ENCODE measurements at places on chromosomes 1 and 21.
A peak's percentile ranks its signal among the peaks of the same experiment; 100 is the strongest.

- no peak for DNase-seq
These were observed 358.6 kb downstream of the SIPA1L2 start for GRCh38 chr1:232271299-232271698.

GRCh38 chr21:44334329-44335030 is 4.7 kb downstream of the CFAP410 start:
- DNase-seq = no peak

DNA sequence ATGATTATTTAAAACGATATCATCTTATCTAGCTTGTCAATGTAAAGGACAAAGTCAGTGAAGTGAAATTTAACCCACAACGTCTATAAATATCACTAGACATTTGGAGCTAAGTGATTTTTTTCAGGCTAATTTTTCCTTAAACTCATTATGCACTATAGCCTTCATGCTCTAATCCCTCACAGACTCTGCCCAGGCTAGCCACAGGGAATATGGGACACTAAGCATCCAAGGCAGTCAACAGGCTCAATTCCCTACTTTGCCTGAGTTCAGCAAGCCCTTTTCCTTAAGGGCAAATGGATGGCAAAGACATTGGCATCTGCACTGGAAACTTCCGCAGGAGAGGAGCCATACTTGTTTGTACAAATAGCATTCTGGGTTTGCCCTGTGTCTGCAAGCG is 577.0 kb downstream of the LMO4 start:
- DNase-seq = no peak

GRCh38 chr1:153880962-153881361 is 41.8 kb downstream of the GATAD2B start:
- DNase-seq = peak; percentile 96

DNA sequence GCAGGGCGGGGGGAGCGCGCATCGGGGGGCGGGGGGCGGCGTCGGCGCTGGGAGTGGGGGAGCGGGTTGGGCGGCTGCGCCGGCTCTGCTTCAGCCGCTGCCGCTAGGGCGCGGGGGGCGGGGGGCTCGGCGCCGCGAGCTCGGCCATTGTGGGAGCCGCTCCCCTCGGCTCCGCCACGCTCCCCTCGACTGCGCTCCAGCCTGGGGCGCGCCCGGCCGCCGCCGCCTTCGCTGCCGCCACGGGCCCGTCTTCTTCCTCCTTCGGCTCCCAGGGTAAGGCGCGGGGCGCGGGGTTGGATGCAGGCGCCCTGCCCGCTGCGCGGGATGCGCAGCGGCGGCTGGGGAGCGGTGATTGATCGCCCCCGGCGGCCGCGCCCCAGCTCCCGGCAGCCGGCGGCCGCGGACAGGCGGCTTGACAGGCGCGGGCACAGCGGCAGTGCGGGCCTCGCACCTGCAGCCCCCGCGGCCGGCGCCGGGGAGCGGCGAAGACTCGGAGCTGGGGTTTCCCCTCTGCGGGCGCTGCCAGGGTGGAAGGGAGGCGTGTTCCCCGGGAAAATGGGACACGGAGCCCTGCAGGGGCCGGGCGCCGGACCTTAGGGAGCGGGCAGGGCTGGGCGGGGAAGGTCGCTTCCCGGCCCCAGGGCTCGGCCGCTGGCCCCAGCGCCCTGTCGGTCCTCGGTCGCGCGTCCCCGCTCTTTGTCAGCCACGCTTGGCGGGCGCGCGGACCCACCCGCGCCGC is 55.3 kb downstream of the NDUFS5 start:
- no peak for DNase-seq

DNA sequence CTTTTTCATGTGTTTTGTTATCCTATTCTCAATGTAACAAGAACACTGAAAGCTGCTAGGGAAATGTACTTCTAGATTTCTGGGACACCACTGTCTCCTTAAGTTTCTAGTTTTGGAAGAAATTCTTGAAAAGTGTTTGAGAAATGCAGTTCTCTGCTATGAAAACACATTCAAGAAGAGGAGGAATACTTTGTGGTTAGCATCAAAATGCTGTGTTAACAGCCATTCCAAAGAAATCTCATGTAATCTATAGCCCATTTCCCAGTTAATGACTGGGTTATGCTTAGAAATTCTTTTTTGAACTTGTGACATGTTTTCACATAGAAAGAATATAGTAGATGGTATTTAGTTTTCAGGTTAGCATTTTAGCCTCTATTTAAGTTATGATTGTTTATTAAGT is 6.0 kb downstream of the RAVER2 start:
- peak; percentile 32 for DNase-seq

- DNase-seq = no peak
These were observed 114.2 kb downstream of the SLC16A1 start for GRCh38 chr1:112841825-112842224.

DNA sequence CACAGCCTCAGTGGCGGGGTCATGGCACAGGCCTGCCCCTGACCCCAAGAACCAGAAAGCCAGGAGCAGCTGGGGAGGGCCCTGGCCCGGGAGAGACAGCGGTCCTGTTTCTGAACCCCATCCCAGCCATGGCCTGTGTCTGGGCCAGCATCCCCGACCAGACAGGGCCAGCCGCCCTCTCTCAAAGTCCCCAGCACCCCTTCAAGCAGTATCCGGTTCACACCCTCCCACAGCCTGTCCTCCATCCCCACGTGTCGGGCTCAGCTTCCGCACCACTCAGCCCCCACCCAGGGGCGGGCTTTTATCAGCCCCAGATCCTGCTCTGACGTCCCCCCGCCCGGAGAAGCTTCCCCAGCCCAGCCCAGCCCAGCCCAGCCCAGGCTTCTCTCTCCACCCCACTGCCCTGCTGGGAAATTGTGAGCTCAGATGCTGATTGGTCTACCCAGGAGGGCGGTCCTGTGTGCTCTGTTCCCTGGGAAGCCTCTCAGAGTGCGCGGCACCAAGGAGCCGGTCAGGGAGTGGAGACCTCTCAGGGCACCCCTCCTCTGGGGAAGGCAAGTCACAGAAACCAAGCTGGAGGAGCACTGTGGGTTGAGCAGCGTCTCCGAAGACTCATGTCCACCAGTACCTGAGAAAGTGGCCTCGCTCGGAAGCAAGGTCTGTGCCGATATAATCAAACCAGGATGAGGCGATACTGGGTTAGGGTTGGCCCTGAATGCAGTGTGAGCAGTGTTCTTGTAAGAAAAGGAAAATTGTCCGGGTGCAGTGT is 4.7 kb upstream of the FAAP20 start:
- DNase-seq = peak; percentile 92

GRCh38 chr21:25934771-25935224 is 200.0 kb downstream of the GABPA start:
- DNase-seq = peak; percentile 75

- DNase-seq = no peak
These were observed 223.3 kb downstream of the GPATCH2 start for GRCh38 chr1:217407534-217408001.

DNA sequence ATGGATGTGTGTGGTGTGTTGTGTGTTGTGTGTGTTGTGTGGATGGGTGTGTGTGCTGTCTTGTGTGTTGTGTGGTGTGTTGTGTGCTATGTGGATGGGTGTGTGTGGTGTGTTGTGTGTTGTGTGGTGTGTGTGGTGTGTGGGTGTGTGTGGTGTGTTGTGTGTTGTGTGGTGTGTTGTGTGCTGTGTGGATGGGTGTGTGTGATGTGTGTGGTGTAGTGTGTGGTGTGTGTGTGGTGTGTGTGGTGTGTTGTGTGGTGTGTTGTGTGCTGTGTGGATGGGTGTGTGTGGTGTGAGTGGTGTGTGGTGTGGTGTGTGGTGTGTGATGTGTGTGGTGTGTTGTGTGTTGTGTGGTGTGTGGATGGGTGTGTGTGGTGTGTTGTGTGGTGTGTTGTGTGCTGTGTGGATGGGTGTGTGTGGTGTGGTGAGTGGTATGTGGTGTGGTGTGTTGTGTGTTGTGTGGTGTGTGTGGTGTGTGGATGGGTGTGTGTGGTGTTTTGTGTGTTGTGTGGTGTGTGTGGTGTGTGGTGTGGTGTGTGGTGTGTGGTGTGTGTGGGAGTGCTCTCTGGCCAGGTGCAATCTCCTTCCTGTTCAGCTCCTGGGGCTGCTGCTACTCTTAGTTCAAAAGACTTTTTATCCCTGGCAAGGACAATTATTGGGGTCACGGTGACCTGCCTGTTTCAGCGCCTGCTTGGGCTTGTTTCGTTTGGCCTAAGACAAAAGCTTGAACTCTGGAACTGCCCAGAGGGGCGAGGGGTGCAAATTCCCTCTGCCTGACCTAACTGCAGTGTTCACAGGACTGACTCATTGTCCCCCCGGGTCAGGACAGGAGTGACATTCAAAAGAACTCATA is 101.1 kb downstream of the UBIAD1 start:
- no peak for DNase-seq

DNA sequence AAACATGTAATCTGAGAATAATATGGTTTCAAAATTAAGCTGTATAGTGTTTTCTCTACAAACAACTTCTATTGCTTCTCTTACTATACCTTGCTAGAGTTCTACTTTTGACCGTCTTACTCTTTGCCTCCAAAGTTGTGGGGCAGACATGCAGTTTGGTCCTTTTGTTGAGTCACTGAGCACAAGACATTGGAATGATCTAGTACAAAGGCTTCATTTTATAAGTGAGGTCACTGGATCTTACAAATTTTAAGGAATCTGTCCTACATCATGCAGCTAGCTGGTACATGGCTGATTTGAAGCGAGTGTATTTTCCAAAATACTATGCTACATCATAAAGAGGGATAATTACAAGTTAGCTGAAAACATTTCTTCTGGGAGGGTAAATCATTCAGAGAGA is 28.8 kb downstream of the OR10J1 start:
- no peak for DNase-seq

DNA sequence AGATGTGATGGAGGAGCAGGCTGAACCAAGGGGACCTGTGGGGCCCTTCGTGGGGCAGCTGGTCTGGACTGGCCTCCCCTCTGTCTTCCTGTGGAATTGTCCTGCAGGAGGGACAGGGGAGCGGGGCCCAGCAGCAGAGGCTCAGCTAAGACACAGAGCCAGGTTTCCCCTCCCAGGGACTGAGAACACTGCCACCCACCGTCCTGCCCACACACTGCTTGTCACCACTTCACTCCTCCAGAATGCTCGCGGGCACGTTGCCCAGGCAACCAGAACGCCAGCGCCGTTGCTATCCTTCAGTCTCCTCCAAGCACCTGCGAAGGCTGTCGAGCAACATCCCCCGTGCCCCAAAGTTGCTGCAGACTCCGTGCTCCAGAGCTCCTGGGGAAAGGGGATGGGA is 46.4 kb downstream of the AJAP1 start:
- no peak for DNase-seq

- no peak for DNase-seq
These were observed 299.9 kb downstream of the TM2D1 start for GRCh38 chr1:61425040-61425439.
